DMS53 (cell line): ENCODE measurements at places on chromosomes 16 and 17.

- DNase-seq, result no peak
Measured at GRCh38 chr16:69909043-69909442, 42.1 kb upstream of the CLEC18A start.

DNA sequence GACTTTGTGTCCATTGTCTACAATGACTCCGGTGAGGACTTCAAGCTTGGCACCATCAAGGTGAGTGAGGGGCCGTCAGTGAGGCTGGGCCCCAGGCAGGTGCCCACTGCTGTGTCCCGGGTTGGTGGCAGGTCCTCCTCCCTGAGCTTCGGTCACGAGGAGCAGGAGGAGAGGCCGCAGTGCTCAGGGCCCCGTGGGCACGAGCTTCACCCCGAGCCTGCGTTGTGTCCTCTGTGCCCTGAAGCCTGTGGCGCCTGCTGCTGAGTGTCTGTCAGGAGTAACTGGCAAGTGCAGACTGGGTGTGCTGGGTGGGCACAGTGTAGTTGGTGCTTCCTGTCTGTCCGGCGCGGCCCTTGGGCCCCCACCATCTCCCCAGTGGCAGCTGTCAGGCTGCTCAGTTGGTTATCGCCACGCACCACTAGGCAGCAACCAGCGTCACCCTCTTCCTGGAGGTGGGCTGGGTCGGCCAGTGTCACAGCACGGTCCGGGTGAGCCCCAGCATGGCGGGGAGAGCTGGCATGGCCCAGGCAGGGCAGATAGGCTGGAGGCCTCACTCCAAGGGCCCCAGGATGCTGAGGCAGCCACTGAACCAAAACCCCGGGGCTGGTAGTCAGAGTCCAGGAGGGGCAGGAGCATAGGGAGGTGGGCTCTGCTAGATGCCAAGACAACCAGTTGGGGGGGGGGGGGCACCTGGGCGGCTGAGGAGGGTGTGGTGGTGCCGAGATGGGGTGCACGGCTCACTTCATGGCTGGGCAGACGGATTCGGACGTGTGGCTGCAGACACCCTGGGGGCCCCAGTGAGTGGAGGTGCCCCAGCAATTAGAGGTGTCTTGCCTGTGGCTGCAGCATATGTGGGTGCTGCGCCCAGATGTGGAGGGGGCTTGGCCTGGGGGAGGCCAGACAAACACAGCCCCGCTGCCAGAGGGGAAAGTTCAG lies 39.3 kb downstream of the TSC2 start:
- no peak for DNase-seq

DNA sequence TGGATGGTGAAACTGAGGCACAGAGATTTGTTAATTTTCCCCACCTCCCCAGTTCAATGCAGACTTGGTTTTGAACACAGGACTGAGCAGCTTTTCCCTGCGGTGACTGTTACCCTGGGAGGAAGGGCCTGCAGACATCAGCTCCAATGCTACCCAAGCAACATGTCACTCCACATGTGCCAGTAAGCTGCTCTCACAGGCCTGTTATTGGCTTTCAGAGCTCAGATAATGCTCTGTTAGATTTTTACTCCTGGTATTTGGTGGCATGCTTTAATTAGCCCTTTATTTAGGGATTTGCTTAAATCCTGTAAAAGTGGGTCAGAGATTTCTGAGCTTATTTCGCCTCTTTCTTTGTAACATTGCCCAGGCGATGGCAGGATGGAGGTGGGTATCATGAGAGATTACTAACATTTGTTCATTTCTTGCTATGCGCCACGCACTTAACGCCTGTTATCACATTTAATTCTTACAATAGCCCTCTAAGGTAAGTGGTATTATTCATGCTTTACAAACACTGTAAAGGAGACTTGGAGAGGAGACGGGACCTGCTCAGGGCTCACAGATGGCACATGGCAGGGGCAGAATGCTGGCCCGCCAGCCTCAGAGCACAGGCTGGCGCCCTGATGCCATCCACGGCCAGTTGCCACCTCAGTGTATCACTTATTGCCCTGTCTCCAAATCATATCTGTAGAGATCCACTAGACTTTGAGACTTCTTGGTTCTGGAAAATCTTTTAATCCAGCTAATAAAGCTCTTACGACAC lies 84.0 kb upstream of the CACNG5 start:
- no peak for DNase-seq

DNA sequence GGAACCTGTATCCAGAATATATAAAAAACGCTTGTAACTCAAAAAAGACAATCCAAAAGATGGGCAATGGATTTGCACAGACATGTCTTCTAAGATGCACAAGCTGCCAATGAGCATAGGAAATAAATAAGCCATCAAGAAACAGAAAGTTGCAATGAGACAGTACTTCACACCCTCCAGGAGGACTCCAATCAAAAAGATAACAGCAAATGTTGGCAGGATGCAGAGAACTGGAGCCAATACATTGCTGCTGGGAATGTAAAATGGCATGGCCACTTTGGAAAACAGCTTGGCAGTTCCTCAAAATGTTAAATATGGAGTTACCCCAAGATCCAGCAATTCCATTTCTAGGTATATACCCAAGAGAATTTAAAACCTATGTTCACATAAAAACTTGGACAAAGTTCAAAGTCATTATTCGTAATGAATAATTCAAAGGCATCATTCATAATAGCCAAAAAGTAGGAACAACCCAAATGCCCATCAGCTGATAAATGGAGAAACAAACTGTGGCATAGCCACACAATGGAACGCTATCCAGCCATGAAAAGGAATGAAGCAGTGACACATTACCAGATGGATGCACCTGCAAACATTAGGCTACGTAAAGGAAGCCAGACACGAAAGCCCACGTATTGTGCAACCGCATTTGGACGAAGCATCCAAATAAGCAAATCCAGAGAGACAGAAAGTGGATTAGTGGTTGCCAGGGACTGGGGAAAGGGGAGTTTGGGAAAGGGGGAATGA lies 25.6 kb downstream of the GGA2 start:
- no peak for DNase-seq

GRCh38 chr16:71904239-71904638 lies 8.9 kb downstream of the IST1 start:
- no peak for DNase-seq

- no peak for DNase-seq
Measured at GRCh38 chr16:88758227-88758943, 26.6 kb downstream of the PIEZO1 start.

GRCh38 chr16:48365025-48365600 lies 20.1 kb downstream of the SIAH1 start:
- peak; percentile 32 for DNase-seq

DNA sequence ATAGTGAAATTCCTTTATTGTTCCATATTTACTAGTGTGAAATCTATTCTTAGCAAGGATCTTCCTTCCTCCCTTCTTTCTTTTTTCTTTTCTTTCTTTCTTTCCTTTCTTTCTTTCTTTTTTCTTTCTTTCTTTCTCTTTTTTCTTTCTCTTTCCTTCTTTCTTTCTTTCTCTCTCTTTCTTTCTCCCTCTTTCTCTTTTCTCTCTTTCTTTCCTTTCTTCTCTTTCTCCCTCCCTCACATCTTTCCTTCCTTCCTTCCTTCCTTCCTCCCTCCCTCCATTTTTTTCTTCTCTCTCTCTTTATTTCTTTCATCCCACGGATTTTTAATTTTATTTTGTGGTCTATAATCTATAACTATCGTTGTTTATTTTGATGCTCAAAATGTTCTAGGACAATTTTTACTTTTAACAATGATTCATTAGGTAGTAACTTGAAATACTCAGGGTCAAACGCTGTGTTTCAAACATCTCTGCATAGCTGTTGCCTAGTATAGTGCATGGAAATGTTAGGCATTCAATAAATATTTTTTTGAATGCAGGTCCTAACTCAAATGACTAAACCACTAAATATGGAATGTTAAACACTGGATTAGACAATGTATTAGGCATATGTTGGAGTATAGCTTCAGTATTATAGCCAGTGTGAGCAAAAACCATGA lies 178.3 kb downstream of the MAP2K6 start:
- no peak for DNase-seq

DNA sequence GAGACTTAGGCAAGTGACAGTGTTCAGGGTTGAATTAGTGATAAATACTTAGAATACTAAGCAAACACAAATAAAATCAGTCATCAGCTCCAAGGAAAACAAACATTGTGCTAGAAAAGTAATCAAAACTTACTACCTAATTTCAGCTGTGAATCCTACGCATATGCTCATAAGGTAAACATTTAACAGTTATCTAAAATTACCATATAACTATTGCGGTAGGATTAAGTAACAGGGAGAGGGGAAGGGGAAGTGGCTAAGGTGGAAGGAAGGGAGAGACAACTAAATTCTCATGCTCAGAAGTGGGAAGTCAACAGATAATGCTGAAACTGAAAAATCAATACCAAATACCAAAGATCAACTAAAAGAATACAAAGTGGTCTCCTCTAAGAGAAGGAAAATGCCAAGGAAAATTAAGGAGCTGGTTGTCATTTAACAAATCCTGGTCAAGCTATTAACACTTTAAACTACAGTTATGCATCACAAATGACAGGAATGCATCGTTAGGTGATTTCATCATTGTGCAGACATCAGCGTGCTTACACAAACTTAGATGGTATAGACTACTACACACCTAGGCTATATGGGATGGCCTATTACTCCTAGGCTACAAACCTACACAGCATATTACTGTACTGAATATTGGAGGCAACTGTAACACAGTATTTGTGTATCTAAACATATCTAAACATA lies 20.0 kb downstream of the USP32 start:
- DNase-seq, result no peak

DNA sequence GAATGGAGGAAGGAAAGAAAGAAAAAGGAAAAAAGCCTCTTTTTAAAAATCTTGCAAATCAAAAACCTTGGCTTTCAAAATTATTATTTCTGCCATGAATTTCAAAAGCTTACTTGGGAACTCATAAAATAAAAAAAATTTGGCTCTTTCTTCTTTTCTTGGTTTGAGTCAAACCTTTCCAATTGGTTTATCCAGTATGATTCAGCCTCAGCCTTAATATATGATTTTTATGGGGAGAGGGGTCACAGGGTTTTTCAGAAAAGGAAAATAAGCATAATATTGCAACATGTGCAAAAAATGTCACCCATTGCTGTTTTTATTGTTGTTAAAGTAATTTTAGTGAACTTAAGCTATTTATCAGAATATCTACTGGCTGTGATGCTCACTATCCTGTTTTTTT lies 31.2 kb upstream of the HAPSTR1 start:
- no peak for DNase-seq

- DNase-seq, result no peak
Measured at GRCh38 chr17:47853616-47854015, 2.7 kb upstream of the SP6 start.

DNA sequence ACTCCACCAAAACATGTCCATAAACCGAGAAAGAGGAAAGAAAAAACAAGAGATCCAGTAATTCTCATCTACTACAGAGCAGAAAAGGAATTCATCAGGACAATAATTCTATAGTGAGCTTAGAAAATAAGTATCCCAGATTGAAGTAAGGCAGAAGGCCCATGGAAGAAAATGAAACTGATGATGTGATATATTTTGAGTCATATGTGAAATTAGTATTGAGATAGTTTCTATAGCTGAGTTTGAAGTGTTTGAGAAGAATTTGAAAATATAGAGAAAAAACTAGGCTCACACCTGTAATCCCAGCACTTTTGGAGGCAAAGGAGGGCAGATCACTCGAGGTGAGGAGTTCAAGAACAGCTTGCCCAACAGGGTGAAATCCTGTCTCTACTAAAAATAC lies 19.7 kb downstream of the LUC7L3 start:
- no peak for DNase-seq
